Transverse colon (tissue), 4 donors: ENCODE measurements at places on chromosomes 6 and 20.

DNA sequence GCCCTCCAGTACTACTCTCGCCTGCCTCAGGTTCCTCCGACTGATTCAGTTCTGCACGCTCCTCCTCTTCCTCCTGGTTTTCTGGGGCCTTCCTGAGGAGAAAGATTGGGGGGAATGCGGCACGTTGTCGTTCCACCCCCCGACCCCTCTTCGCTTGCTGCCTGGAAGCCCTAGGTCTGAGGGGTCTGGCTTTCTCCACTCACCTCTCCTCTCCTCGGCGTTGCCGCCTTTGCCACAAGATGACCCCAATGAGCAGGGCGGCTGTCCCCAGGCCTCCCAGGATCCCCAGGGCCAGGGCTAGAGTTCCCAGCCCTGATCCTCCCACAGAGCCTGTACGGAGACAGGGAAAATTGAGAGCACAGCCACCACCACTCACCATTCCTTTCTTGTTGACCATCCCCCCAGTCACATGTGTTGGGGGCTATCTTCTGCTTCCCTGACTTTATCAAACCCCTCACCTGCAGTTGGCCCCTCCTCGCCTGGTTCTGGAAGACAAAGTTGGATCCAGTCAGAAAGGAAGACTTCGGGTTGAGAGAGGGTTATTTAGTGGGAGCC is 2.8 kb downstream of the AGER start:
- no peak for DNase-seq

DNA sequence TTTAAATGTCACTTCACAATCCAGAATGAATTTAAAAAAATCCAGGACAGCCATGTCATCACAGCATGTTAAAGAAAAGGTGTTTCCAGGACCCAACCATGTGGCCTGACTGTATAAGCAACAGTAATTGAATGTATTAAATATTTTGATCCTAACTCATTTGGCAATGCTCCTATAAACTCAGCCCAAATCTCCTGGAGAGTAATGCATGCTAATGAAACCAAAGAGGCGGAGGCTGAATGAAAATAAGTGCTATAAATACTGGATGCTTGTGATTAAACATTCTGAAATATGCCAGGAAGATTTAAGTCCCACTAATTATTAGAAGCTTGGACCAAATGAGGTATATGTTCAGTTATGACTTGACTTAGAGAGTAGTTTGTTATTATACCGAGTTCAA is 486.8 kb downstream of the FRK start:
- no peak for DNase-seq

GRCh38 chr20:708956-709355 is 33.4 kb upstream of the SCRT2 start:
- DNase-seq, result no peak

- no peak for DNase-seq
Observed at GRCh38 chr6:145147559-145147958, 587.8 kb downstream of the EPM2A start.

- no peak for DNase-seq
Observed at GRCh38 chr6:53605543-53606235, 59.9 kb downstream of the KLHL31 start.

GRCh38 chr20:16569246-16570153 is 3.7 kb downstream of the KIF16B start:
- DNase-seq, result peak; percentile 53

DNA sequence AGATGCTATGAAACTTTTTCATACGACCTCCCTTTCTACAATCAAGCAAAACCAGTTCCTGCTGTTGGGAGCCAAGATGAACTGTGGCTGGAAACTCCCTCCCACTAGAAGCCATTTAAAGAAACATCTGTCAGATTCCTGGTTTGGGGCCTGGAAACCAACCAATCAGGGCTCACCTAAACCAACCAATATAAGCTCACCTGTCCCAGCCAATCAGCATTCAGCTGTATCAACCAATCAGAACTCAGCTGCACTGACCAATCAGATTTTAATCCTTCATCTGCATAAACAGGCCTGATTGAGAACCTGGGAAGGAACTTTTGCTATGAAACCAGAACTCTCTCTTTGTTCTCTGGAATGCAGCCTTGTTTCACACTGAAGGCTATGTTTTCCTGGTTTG is 42.4 kb downstream of the SNX14 start:
- DNase-seq, result no peak

DNA sequence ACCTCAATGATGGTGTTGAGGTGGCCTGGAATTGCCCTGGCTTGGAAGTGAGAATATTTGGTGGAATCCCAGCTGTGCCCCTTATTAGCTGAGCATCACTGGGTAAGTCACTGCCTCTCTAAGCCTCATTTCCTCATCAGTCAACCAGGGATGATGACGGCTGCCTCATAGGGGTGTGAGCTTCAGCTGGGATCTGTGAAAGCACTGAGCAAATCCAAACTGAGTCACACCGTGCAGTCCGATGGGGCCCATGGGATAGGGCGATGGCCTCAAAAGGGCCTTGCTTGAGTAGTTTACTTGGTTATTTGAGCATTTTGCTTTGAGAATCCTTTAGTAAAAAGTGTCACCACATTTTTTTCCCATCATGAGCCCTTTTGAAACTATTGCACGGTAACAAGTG is 1.1 kb downstream of the SLC22A1 start:
- DNase-seq, result no peak

DNA sequence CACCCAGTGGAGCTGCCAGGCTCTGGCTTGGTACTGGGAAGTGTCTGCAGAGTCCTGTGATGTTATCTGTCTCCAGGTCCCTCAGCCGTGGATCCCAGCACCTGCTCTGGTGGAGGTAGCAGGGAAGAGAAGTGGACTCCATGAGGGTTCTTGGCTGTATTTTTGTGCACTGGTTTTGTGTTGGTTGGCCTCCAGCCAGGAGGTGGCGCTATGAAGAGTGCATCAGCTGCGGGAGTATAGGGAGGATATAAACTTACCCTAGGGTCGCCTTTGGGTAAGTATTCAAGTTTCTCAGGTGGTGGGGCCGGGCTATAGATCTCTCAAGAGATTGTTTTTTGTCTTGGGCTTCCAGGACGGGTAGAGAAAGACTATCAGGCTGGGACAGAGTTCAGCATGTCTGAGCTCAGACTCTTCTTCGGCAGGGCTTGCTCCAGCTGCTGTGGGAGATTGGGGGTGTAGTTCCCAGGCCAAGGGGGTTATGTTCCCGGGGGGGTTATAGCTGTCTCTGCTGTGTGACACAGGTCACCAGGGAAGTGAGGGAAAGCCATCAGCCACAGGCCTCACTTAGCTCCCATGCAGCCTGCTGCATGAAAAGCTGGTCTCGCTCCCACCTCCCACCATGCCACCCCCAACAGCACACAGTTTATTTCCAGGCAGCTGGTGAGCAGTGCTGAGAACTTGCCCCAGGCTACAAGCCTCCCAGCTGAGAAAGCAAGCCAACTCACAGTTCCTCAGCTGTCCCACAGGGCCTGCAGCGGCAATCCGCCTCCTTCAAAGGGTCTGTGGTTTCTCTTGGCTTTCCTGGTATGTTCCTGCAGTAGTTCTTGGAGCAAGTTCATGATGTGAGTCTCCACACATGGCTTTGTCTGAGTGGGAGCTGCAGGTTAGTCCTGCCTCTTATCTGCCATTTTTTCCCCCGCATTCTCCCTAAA is 115.7 kb downstream of the AIG1 start:
- no peak for DNase-seq

- DNase-seq, result no peak
Observed at GRCh38 chr6:79450984-79451383, 86.2 kb downstream of the LCA5 start.

GRCh38 chr20:9011121-9011520 is 57.8 kb upstream of the PLCB4 start:
- no peak for DNase-seq

GRCh38 chr6:158500016-158500735 is 59.7 kb upstream of the TMEM181 start:
- no peak for DNase-seq
